ENCODE measurements at places on chromosomes 7 and 10.

DNA sequence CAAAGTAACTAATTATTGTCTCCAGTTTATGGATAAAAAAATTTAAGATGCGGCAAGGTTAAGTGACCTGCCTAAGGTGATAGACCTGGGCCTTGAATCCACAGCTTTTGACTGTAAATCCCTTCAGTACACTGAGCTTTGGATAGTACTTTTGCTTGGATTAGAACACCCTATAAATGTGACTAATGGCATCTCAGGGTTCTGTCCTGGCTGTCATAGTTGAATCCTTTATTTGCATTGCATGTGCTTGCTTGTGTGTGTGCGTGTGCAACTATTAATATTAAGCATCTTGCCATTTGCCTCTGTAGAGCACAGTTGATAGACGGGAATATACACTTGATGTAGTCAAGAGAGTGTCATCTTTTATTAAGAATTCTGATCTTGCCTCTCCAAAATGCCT, 228.0 kb downstream of the AUTS2 start:
- no peak for DNase-seq

DNA sequence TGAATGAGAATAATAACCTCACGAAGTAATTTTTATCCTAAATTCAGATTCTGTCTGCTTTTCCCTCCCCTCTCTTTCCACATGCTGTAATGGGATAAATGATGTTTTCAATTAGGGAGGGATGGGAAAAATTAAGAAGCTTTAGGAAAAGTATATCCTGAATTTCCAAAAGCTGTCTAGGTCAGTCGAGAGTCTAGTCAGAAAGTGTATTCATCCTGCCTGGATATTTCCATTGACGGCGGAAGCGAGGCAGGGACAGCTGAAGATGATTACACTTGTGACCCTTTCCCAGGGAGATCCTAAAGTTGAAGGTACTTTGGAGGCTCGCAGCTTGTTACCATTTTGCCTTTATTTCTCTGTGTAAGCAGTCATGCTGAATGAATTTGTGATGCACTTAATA, 204.1 kb downstream of the ZNF365 start:
- DNase-seq, result no peak

GRCh38 chr7:30184791-30185487, 50.2 kb downstream of the MTURN start:
- DNase-seq, result no peak

- no peak for DNase-seq
Measured at GRCh38 chr10:48418189-48418788, 111.8 kb downstream of the MAPK8 start.

DNA sequence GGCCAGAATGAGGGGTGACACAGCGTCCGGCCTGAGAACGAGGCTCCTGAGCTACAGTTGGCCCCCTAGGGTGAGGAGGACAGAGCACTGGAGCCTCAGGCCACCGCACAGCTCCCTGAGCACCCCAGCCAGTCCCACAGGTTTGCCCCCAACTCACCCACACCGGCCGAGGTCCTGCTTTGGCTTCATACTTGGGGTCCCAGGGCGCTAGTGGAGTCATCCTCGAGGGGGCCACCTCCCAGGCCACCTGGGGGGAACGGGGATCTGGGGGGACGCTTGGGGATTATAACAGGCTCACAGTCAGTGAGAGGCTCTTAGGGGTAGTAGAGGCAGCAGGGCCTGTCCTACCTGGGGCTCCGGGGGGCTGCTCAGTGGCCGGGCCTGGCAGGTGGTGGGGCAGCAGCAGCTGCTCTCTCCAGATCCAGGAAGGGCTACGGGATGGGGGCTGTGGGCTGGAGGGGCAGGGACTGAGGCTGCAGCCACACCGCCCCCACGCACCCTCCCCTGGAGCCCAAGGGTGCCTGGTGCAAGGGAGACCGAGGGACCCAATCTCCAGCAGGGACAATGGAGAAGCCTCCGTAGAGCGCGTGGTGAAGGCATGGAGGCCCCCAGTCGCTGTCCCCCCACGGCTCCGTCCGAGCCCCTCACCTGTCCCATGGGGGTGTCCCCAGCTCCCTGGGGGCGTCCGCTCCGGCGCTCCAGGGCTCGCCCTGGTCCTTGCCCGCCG, 588 bp downstream of the SAP25 start:
- DNase-seq, result no peak

- DNase-seq, result no peak
Measured at GRCh38 chr7:1455241-1455939, 3.9 kb downstream of the MICALL2 start.

DNA sequence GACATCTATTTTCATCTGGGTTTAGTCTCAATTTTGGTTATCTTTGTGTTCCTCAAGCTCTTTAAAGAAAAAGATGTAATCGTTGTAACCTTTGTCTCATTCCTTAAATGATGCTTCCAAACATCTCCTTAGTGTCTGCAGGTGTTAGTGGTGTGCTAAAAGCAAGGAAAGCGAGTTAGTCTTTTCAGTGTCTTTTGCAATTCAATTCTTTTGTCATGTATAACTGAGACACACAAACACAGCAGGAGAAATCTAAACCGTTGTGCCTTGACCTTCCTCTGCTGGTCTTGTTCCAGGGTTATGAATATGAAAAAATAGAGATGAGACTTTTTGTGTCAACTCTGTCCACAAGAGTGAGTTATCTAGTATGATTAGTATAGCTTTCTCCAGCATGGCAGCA, 40.7 kb downstream of the PIK3CG start:
- DNase-seq, result no peak

DNA sequence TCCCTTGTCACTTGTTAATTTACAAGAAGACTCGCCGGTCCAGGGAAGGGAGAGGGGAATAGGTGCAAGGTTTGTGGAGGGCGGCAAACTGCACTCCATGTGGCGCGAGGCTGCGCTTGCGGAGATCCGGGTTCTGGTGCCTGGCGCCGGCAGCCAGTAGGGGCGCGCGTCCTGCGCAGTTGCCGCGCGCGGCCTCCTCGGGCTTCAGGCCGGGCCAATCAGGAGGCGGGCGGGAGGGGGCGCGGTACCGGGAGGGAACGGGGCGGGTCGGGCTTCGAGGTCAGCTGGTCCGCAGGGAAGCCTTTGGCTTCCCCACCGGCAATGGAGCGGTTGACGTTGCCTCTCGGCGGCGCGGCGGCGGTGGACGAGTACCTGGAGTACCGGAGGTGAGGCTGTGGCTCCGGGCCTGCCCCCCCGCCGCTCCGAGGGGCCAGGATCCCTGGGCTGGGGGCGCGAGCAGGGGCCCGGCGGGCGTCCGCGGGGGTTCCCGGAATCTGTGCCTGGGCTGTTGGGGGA, at the start of gene FAM221A:
FAM221A (plus strand) TSS at position 302 of the 516 bp plus-strand sequence; CDS start at position 322, 20 bp downstream.
- peak; percentile 57 for DNase-seq
